ENCODE measurements at places on chromosomes 7 and 10.

DNA sequence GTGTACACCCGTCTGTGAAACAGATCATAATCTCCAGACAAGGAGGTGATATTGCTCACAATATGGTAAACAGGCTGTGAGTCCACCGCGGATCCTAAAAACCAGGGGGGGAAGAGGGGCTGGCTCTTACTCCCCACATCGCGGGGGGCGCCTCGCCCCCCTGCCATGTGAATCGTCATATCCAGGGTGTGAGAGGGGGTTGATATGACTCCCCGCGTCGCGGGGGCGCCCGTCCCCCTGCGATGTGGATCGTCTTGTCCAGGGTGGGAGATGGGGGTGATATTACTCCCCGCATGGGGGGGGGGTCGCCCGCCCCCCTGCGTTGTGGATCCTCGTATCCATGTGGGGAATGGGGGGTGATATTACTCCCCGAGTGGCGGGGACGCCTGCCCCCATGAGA lies 30.9 kb downstream of the OCM2 start:
- no peak for DNase-seq

GRCh38 chr7:107145067-107145838 lies 23.6 kb upstream of the HBP1 start:
- DNase-seq, result no peak

- DNase-seq, result no peak
Observed at GRCh38 chr10:73228247-73228646, 18.8 kb downstream of the DNAJC9 start.

DNA sequence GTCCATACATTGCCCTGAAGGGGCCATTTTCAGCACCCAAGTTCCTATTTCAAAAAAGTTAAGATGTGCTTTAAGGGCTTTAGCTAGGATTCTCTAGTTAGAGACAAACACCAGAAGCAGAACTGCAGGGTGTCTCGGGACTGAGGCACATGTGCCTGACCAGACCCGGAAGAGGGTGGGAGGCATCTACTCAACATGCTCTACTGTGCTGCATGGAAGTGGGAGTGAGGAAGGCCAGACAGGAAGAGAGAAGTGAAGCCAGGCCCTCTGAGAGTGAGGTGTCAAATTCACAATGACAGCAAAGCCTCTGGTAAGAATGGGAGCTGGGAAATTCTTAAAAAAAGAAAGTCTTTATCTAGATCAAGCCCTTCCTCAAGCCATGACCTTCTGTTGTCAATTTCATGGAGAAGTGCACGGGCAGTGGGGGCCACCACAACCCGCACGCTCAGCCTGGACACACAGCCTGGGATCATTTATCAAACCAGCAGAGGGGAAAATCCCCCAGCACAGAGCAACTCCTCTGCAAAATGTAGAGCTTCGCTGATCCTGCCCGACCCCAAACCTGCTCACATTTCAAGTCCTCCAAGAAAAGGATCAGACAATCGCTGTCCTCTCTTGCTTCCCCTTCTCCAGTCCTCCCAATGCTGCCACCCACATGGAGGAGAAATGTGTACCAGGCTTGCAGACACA lies 38.7 kb downstream of the PLXNA4 start:
- DNase-seq, result no peak

GRCh38 chr10:34444223-34445183 lies 370.6 kb downstream of the PARD3 start:
- DNase-seq, result no peak

DNA sequence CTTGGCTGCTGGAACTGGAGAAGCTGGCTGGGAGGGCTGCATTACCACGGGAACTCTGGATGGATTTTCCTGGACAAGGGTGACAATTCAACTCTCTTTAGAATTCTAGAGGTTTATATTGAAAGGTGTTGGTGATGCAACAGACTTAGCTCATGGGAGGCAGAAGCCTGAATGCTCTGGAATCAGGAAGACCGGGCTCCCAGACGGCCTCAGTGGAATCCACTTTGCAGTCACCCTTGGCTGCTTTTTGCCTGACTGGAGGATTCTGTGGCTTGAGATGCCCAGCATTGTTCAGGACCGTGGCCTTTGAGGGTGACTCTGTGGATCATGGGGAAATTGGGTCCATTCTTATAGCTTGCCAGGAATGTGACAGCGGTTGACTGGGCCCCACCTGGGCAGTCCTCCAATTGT lies 32.3 kb downstream of the PYROXD2 start:
- no peak for DNase-seq

GRCh38 chr7:96495751-96496216 lies 173.9 kb upstream of the SLC25A13 start:
- no peak for DNase-seq

GRCh38 chr7:109213081-109213480 lies 643.4 kb downstream of the DNAJB9 start:
- no peak for DNase-seq

DNA sequence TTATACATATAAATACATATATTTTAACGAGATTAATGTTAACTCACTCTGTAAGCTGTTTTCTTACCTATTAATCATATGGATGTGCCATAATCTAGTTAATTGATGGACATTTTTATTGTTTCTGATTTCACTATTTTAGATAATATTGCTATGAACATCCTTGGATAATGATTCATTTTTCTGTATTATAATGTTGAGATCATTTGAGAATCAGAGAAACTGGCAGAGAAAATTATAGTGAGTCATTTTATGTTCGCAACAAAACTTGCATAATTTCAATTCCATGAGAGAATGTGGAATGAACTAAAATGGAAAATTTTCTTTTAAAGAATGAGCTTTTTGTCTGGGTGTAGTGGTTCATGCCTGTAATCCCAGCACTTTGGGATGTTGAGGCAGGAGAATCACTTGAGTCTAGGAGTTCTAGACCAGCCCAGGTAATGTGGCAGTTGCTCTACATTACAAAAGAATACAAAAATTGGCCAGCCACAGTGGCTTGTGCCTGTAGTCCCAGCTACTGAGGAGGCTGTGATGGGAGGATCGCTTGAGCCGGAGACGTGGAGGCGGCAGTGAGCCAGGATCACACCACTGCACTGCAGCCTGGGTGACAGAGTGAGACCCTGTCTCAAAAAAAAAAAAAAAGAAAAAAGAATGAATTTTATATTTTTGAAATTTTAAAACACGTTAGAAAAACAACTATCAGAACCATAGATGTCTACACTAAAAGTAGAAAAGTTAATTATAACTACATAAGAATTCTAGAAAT lies 40.5 kb downstream of the PAPSS2 start:
- no peak for DNase-seq

GRCh38 chr10:5206799-5207198 lies 10.2 kb downstream of the AKR1C4 start:
- no peak for DNase-seq

DNA sequence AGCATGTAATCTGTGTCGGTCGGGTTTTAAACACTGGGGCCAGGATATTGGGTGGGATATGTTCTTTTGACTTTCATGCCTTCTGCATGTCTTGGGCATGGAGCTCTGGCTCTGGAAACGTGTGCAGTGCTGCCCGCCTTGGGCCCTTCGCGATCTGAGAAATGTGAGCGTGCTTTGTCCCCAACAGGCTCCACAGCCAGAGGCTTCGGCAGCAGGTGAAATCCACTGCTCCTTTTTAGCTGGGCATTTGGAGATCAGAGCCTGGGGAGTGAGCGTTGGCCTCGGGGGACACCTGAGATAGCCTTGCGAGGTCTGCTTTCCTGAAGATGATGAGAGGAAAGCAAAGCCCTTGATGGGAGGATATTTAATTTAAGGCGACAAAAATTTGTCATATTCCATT lies 137.8 kb downstream of the ACTR3B start:
- no peak for DNase-seq

- DNase-seq, result no peak
Observed at GRCh38 chr7:22406715-22407114, 49.8 kb upstream of the RAPGEF5 start.

DNA sequence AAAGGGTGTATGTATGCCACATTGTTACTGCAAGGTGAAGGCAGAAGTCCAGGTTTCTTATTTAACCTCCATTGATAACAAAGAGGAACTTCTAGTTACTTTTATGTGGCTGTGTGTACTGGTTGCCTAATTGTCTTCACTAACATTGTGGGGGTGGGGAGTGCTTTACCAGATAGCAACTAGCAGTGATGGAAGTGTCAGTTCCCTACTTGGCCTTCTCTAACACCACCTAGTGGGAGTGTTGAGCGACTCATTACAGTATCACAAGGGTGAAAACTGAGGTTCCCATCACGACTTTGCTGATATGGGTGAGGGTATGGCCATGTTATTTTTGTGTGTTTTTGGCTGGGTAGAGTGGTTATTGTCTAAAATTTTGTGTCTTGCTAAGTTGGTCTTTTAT lies 274.4 kb downstream of the THSD7A start:
- DNase-seq, result no peak

DNA sequence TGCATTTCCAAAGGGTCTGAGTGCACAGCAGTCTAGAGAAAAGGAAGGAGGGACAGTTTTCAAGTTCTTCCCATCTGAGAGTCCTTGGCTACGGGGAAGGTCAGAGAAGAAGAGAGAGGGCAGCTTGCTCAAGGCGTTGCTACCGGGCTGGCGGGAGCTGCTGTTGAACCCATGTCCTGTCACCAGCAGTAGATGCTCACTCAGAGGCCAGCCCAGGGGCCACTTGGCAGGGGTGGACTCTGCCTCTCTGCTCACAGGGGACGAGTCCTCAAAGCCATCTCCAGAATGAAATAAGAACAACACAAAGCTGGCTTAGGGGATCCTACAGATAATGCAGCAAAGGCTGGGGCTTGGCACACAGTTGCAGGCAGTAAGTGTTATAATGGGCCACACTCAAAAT lies 231.5 kb downstream of the TNS3 start:
- DNase-seq, result no peak

GRCh38 chr10:131448883-131449282 lies 137.4 kb upstream of the TCERG1L start:
- DNase-seq, result no peak

DNA sequence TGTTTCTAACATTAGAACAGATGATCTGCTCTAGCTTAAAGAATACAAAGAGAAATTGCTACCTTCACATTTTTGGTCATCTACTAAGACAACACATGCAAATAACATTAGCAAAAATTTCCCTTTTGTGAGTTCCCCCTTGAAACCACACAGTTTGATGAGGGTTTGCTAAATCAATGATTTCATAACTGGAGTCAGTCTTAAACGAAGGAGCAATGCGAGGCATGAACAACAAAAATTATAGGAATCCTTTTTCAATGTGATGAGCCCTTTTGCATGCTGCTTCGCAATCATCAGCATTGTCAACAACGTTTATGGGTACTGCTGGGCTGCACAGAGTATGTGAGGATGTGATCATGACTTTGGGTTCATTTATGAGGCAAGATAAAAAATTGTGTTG lies 286.4 kb downstream of the C7orf25 start:
- no peak for DNase-seq

- DNase-seq, result no peak
Observed at GRCh38 chr10:77197544-77197943, 440.1 kb downstream of the KCNMA1 start.

All from NCI-H1048 (cell line).